ENCODE measurements at places on chromosomes 1 and 21.

DNA sequence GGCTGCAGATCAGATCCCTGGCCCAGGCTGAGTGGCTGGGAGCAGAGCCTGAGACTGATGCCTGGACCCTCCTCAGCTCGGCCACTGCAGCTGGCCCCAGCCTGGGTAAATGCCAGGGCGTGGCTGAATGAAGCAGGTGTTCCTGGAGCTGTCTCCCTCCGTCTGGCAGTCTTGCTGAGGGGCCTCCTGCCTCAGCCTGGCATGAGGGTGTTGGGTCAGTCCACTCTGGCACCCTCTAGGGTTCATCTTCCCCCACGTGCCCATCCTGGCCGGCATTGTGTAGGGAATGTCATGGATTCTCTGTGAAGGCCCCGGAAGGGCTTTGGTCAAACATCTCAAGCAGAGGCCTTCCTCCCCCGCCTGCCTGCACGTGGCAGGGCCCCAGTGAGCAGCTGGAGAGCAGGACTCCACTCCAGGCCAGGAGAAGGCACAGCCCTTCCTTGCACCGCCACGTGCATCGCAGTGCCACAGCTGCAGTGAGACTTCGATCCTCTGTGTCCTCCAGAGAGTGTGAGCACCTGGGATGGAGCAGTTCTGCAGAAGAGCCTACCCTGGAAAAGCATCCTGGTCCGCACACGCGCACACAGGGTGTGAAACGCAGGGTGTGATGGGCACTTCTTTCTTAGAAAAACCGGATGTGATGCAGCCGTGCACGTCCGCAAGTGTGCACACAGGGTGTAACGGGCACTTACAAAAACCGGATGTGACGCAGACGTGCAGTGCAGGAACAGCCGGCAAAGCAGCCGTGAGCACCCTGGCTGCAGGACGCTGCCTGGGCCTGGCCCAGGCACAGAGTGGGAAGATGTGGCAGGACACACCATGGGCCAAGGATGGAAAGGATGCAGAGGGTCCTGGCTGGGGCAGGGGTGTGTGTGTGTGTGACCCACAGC, 4.6 kb upstream of the KRTAP10-4 start:
- no peak for DNase-seq

DNA sequence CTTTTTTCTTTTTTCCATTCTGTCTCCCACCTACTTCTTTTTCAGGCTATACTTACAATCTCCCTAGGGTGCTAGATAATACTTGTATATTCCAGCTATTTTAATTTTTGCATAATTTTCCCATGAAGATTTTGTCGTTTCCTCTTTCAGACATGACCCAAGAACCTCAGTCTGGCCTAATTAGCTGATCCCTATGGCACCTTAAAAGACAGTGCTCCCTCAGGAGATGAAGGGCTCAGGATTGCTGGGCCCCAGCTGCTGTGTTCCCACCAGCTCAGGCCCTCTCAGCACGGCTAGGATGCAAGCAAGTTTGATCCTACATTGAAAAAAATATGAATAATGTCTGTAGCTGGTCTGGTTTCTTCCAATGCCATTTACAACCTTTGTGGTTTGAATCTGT, 55.0 kb upstream of the RGS5 start:
- no peak for DNase-seq

- DNase-seq, result no peak
Observed at GRCh38 chr1:68269637-68270430, 37.5 kb upstream of the WLS start.

DNA sequence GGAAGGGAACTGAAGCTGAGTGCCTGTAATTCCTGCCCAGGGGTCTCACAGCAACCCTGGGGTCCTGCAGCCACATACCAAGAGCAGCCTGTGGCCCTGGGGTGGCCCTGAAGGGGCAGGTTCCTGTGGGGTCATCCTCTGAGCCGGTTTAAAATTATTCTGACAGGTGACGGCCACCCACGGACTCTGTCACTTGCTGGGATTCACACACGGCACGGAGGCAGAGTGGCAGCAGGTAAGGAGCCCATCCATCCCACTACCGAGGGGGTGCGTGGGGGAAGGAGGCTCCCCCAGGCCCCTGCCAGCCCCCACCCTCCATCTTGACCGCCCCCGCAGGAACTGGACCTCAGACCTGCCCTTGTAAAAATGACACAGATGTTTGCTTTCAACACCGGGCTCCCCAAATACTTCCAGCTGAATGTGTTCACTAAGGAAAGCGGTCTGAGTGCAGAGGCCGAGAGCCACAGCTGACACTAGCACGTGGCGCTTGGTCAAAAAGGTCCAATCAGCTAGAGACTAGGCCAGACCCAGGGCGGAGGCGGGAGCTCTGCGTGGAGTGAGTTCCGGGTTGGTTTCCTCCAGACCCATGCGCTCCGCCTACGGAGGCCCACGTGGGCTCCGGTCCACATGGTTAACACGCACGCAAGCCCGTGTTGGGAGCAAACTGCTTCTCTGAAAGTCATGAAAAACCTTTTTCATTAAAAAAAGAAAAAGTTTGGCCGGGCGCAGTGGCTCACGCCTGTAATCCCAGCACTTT, 10.0 kb downstream of the YBEY start:
- peak; percentile 61 for DNase-seq

DNA sequence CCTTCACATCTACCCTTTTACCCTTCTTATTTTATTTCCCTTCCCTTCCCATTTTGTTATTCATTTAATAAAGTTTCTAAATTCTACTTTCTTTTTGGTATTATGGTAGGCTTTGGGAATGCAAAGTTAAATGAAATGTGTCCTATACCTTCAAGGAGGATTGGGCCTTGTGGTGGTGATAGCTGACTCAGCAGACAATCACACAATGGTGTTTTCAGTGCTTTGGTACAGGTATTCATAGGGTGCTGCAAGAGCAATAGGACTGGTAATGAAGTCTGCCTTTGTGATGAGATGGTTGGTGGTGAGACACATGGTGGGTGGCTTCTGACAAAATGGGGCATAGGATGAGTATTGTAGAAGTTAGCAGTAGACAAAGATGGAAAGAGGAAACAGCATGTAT, 21.9 kb upstream of the SPAG17 start:
- no peak for DNase-seq

DNA sequence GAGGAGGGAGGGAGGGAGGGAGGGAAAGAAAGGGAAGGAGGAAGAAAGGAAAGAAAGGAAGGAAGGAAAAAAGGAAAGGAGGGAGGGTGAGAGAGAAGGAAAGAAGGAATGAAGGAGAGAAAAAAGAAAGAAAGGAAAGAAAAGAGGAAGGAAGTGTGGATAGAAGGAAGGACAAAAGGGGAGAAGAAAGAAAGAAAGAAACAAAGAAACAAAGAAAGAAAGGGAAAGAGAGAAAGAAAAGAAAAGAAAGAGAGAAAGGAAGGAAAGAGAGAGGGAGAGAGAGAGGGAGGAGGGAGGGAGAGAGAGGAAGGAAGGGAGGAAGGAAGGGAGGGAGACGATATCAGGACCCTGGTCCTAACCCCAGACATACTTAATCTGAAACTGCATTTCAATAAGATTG, 146.2 kb upstream of the ZC3H11B start:
- DNase-seq, result no peak

- no peak for DNase-seq
Observed at GRCh38 chr1:27218736-27219135, 15.7 kb upstream of the WDTC1 start.

GRCh38 chr1:211474451-211474850, 17.5 kb downstream of the RD3 start:
- no peak for DNase-seq

DNA sequence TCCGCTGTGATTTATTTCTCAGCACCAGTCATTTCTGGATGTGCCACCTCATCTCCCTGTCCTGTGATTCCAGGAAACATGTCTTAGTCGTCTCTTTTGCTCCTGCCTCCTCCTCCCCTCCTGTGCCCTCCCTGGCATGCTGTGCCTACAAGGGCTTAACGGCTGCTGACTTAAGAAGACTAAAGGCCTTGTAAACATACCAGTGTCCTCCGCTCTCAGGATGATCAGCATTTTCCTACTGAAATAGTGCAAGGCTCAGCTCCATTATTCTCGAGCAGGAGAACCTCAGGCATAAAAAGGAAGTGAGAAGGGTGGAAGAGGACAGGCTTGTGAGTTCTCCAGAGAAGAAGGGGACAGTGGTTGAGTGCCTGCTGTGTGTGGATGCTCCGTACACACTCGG, 61.6 kb upstream of the RUNX3 start:
- no peak for DNase-seq

- DNase-seq, result no peak
Observed at GRCh38 chr1:199122532-199123311, 483.9 kb downstream of the PTPRC start.

GRCh38 chr1:183871142-183871541, 66.2 kb downstream of the RGL1 start:
- peak; percentile 97 for DNase-seq

GRCh38 chr1:43345120-43345519, 7.5 kb downstream of the MPL start:
- DNase-seq, result no peak

DNA sequence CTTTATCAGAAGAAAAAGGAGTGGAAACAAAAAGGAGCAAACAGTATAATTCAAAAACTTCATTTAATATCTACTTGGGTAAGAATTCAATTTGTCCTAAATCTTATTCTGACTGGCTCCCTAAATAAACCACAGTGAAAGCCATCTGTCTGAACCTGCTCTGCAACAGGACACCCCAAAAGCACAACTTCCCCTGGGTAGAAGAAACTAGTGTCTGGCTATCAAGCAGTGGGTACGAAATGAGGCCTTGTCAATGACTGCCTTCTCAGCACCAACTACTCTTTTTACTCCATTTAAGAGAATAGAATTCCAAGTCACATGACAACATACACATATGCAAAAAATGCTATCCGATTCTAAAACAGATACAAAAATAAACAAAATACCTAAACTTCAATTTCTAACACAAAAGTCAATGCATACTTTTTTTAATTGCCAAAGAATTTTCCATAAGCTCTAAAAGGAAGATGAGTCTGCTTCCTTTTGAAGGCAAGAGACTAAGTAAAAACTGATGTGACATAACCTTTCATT, 206.8 kb downstream of the SLC45A1 start:
- DNase-seq, result peak; percentile 49

DNA sequence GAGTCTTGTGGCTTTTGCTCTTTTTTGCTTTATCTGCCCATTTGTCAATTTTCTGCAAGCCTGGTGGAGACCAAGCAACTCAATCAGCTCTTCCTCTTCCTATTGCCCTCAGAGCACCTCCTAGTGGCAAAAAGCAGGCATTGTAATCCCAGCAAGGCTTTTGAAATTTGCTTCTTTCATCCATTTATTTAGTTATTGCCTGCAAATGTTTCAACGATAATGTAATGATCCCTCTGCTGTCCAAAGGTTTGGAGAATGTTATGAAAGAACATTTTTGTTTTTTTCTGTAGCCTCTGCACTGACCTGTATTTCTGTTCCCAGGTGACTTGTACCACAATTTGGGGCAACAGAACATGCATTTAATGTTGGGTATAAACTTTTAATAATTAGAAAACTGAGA, 127.8 kb downstream of the GABPA start:
- DNase-seq, result no peak

DNA sequence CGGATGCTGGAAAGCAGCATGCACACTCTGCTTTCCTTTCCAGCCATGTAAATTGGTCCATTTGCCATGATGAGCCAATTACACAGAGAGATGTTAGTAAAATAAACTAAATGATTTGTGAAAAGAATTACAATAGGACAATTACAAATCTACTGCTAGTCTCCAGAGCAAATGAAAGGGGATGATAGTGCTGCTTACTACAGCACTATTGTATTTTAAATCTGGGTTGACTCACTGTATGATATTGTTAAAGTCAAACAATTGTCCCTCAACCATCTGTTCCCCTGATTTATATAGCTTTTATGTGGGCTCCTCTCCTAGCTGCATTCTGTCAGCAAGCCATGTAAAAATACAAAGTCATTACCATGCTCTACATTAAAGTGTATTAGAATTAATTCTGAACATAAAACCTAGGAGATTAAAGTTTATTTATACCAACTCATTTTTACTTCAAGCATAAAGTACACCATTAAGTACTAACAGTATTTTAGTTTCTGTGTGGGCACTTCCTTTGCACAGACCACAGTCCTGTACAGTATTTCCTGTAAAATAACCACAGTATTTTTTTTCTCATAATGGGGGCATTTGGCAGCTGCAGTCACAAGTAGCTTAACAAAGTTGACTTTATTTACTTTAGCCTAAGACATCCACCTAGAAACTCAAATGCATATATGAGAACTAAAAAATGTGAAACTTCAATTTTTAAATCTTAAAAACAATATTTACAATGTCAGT, 135.8 kb downstream of the VAV3 start:
- no peak for DNase-seq

DNA sequence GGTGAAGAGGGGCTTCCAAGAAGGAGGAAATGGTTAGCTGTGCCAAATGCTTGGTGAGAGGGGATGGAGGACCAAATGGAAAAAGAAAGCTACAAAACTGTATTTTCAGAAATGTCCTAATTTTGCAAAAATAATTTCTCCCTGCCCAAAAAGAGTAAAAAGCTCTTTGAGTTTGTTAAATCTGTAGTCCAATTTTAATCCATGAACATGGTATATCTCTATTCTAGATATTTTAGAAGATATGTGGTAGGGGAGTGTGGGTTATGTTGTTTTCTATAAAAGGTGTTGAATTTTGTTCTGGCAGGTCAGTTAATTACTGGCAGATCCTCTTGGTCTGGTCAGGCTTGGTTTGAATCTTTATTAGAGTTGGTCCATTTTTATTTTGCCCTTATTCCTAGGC, 474.1 kb upstream of the VAMP3 start:
- no peak for DNase-seq

DNA sequence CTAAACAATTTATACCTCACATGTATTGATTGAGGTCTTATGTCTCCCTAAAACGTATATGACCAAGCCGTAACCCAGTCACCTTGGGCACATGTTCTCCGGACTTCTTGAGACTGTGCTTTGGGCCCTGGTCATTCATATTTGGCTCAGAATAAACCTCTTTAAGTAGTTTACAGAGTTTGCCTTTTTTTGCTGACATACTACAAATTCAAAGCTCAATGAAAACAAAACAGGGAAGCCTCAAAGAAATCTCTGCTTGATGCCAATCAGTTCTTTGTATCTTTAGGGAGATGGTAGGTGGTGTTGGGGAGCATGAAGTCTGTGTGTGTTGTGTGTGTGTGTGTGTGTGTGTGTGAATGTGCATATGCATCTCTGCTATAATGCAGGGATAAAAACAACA, 247.0 kb downstream of the KCNJ6 start:
- DNase-seq, result no peak

- no peak for DNase-seq
Observed at GRCh38 chr1:160859166-160859565, 3.5 kb downstream of the CD244 start.

- no peak for DNase-seq
Observed at GRCh38 chr1:212791261-212791675, 309 bp downstream of the NSL1 start.

DNA sequence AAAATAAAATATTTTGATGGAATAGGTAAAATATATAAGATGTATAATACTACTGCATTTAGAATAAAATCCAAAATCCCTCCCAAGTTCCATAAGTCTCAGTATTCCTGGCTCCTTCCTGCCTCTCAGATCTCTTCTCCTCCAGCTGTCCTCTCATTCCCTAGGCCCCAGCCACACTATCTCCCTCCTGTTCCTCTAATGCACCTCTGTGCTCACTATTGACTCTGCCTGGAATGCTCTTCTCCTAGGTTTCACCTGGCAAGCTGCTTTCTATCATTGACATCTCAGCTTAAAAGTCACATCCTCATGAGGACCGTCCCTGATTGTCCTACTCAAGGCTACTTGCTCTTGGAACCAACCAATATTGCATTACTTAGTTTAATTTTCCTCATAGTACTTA, 7.2 kb downstream of the NME7 start:
- no peak for DNase-seq

GRCh38 chr1:224328644-224329043, 1.3 kb downstream of the NVL start:
- DNase-seq, result no peak

GRCh38 chr1:44594871-44595735, 79.2 kb downstream of the TMEM53 start:
- DNase-seq, result peak; percentile 78

GRCh38 chr21:25898671-25899070, 163.9 kb downstream of the GABPA start:
- no peak for DNase-seq

Measured in pons (tissue), 1 donor.